Activated CD4-positive, alpha-beta T cell treated with anti-CD3 and anti-CD28 coated beads, Interleukin-10, Interleukin-2, amounts not matched to agents 100 ng/mL and 50 ng/mL, durations not matched to agents 16 hours and 8 hours (primary cell): ENCODE measurements at places on chromosomes 12 and 14.

- DNase-seq, result no peak
Observed at GRCh38 chr12:109744986-109745942, 31.6 kb downstream of the FAM222A start.

DNA sequence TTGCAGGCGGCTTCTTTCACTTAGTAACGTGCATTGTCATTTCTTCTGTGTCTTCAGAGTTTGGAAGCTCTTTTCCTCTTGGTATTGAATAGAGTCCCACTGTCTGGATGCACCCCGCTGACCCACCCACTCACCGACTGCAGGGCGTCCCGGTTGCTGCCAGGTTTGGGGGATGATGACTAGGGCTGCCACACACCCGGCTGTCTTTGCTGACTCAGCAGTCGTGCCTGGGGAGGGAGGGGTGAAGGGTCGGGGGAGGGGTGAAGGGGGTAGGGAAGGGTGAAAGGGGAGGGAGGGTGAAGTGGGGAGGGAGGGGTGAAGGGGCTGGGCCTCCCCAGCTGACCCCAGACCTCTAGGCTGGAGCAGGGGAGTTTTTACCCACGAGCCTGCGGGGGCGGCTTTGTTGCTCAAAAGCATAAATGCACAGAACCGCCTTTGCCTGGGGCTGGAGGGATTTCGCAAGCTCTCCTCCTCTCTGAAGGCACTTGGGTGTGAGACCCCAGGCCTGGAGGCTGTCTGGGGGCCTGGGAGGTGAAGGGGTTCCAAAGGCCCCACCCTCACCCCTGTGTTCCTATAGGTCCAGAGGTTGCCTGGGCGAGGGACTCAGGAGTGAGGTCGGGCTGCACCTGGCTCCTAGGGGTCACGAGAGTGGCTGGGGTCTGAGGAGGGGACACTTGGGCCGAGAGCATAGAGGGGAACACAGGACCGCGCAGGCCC is 31.3 kb upstream of the ULK1 start:
- DNase-seq, result no peak

GRCh38 chr14:24145690-24146452 is 539 bp downstream of the PSME2 start:
- DNase-seq, result peak; percentile 30

GRCh38 chr12:95624589-95624988 is 73.3 kb upstream of the USP44 start:
- no peak for DNase-seq

- DNase-seq, result no peak
Observed at GRCh38 chr14:61222388-61222787, 58.8 kb downstream of the TMEM30B start.

- DNase-seq, result no peak
Observed at GRCh38 chr12:54502485-54502884, 4.9 kb downstream of the NCKAP1L start.

- DNase-seq, result no peak
Observed at GRCh38 chr12:48910196-48910595, 15.1 kb downstream of the FKBP11 start.

DNA sequence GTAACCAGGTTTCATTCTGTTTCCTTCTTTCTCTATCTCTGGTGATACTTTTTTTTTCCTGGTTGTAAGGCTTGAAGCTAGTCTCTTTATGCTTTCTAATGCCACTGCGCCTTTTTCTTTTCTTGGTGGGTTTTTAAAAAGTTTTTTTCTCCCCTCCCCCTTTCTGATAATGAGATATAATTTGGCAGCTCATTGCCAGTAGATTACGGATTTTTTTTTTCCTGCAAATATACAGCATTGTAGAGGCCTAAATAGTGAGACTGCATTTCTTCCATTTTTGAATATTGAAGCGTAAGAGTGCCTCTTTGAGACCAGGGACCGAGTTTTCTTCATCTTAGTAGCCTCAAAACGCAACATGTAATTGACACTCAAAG is 1.1 kb downstream of the PAPOLA start:
- no peak for DNase-seq

GRCh38 chr12:64256166-64256800 is 34.2 kb upstream of the KICS2 start:
- DNase-seq, result peak; percentile 47

DNA sequence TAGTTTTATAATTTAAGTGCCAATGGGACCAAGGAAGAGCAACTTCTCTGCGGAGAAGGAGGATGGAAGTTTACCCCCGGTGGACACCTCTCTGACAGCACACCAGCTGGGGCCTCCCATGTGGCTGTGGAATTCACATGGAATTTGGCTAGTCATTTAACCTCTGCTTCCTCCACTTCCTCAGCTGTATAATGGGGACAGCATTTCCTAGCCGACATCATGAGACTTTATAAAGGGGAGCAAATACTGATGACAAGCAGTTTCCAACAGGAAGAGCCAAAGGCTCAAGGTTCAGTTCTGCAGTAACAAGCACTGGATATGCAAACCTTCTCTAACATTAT is 7.5 kb downstream of the DUSP6 start:
- DNase-seq, result no peak

DNA sequence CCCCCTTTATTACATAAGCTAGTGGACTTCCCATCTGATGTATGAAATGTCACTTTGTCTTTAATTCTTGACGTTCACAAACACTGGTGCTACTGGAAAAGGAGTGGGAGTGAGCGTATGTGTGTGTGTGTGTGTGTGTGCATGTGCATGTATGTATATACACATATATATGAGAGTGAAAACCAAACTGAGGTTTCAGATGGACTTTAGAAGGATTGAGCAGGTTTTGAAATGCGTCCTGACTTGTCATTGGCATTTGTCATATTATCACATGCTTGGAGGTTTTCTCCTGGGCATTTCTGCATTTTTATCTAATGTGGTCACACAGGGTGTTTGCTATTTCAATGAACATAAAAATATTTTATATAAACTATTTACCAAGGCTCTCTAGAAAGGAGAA is 1085.9 kb downstream of the BCL11B start:
- no peak for DNase-seq

- no peak for DNase-seq
Observed at GRCh38 chr14:49670475-49670874, 17.5 kb downstream of the POLE2 start.

DNA sequence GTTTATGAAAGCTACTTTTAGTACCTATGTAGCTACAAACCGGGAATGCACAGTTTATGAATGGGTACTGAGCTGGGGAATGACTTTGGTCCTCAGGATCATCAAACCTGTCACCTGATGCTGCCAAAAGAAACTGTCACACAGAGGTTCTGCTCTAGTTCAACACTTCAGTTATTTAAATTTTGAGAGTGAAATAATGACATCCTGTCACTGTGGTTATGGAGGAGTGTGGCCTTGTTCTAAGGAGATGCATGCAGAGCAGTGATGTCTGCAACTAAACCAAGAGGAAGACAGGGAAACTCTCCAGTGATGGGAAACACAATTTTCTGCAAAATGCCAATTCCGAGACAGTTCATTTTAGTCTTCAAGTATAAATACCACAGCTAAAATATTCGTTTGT is 4.8 kb upstream of the AEBP2 start:
- DNase-seq, result peak; percentile 62

DNA sequence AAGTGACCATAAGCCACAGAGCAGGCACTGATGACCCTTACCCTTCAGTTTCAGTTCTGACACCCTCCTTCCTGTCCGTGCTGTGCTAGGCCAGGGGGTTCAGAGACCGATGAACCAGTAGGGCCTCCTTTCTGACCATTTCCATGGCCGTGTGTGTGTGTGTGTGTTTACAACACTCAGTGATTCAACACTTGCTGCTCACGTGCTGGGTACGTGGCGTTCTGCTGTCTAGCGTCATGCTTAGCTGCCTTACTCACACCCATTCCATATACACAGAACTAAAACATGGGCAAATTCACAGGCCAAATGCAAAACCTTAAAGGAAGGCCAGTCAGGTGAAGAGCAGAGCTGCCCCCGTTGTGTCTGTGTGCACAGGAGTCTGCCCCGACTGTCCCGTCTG is 67.5 kb downstream of the DNAH10 start:
- no peak for DNase-seq

DNA sequence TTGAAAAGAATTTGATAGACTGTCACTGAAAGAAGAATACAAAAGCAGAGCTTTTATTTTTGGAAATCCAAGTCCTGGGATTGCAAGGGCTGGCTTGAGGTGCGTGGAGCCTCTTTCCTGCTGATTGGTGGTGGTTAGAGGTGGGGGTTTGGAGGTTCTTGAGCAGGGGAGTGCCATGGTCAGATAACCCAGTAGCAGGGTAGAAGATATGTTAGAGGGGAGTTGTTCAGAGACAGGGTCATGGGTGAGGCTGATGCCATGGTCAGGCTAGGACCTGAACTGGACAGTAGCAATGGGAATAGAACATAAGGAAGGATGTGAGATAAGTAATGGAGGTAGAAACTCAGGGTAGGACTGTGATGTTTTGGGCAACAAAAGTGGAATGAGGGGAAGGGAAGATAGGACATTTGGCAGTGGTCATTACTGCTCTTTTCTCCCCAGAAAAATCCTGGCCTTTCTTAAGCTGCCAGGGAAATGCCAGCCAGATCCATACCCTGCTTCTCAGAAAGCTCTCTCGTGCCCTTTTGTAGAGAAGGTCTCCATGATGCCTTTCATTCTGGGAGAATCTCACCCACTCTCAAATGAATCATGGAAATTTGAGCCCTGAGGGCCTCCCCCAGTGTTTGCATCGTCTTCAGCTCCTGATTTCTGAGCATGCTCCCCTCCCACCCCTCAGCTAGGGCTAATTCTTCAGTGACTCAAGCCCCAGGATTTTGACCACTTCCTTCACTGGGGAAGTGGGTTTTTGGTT is 9.5 kb downstream of the EMP1 start:
- DNase-seq, result peak; percentile 44

- no peak for DNase-seq
Observed at GRCh38 chr12:6917491-6918231, 3.3 kb downstream of the ENO2 start.

GRCh38 chr12:53074283-53074998 is 4.7 kb downstream of the SPRYD3 start:
- no peak for DNase-seq

DNA sequence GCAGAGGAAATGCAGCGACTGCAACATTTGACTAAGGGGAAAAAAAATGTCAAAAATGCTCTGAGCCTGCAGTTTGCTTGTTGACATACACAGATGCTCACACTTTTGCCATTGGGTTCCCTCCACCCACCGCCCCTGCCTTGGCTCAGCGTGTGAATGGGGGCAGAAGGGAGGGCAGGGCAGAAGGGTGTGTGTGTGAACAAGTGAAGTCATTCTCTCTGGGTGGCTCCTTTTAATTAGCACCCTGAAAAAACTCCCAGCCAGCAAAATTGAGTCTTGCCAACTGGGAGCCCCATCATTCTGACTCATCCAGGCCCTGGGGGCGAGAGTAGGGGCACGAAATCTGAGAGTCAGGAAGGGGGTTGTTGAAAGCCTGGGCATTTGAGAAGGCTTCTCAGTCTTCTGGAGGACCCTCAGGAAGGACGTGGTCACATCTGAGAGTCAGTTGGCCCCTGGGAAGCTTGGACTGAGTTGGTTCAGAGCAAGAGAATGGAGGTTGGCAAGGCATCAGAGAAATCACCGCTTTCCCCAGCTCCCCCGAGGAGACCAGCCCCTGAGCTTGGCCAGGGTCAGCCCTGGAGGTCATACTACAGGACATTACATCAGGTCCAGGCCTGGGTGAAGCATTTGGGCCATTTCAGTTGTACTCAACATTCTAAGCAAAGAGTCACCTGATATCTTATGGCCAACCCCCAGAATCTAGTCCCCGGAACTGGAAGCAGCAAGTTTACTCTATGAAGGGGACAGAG is 22.7 kb upstream of the KRT78 start:
- no peak for DNase-seq

DNA sequence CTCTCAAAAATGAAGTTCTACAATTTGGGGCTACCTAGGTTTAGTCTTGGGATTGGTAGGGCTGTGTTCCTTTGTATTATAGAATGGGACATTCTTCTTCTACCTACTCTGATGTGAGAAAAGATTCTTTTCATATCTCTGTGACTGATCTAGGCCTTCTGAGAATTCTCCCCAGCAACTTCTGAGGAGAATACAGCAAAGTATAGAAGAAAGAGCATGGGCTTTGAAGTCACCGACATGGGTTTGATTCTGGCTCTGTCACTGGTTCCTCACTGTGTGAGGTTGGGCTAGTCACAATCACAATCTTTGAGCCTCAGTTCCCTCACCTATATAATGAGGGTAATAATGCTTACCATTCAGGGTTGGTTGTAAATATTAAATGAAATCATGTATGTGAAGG is 5.0 kb downstream of the ATN1 start:
- DNase-seq, result no peak

DNA sequence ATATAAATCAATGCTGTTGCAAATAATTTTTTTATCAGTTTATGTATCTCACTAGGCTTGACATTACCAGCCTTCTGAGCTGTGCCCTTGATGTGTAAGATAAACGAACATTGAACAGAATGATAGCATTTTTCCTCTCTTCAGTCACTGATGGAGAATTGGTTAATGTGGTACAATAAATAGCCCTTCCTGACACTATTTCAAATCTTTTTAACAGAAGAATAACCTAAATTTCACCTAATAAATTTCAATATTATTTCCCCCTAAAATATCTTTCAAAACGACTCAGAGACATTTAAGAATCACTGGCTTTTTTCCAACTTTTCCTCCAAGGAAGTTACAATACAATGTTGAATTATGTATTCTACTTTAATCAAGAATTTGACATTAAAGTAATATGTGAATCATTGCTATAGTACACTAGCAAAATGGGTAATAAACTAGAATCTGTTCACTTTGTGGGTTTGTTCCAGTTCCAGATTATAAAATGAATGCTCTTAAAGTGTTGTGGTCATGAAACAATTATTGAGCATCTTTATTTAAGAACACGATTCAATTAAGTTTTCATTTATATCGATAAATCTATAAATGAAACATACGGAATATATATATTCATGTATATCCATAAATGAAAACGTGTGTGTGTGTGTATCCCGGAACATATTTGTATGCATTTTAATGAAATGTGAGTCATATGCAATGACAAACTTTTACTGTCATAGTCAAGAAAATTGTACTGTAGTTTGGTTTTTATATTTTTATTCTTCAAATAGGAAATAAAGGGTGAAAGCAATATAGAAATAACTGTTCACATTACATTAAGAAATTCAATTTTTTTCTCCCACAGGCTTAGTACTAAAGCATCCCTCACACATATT is 2.5 kb upstream of the ATP2B1 start:
- no peak for DNase-seq

DNA sequence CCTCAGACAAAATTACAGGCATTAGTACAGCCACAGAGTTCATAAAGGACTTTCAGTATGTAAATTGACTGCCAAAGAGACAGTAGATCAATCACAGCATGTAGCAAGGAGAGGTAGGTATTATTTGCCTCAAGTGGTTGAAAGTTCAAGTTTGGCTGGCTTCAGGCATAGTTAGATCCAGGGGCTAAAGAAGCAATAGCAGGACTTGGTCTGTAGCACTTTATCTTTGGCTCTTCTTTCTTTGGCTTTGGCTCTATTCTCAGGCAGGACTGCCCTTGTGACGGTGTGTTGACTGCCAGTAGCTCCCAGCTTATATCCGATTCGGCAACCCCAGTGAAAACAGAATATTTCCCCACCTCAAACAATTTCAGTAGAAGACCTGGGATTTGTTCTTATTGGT is 346.0 kb upstream of the TBX3 start:
- DNase-seq, result no peak

DNA sequence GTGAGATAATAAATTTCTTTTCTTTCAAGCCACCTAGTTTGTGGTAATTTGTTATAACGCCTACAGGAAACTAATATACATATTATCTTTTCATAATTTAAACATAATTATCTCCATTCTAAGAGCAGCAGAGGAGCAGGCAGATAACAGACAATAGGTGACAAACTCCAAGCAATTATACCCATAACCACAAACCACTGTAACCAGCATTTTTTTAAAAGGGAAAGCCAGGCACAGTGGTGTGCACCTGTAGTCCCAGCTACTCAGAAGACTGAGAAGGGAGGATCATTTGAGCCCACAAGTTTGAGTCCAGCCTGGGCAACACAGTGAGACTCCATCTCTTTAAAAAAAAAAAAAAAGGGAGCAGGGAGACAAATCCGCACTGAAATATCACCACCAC is 54.9 kb downstream of the ATF7 start:
- DNase-seq, result no peak
